Left ventricle myocardium inferior (tissue), 1 donor: ENCODE measurements at places on chromosomes 2 and 18.

DNA sequence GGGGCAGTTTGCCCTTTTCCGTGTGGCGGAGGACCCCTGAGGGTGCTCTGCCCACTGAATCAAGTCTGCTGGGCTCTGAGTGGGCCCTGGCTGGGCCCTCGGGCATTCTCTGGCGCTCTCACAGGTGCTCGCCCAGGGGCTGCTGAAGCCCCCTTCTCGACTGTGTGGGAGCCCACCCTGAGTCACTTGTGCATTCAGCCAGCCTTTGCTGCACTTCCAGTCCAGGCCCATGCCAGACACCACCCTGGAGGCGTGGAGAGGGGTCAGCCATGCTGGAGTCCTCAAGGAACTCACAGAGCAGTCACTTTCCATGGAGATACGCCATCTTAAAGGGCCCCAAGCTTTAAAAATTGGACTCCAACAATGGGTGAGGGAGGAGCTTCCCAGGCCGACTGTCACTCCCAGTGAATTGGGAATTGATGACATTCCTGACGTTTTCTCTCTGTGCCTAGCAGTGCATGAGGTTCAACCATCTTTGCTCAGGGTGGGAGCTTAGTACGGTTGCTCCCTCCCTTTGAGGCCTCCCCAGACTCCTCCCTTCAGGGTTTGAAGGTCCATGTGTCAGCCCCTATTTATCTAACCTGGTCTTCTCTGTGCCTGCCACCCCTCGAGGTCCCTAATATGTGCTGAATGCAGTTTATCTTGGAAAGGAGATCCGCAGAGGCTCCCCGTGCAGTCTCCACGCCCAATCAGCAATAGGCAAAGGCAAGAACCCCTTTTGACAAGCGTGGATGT is 71.8 kb upstream of the HS6ST1 start:
- no peak for DNase-seq

- no peak for DNase-seq
Measured at GRCh38 chr18:69127873-69128500, 272.7 kb upstream of the DOK6 start.

GRCh38 chr2:63537306-63537705 is 51.0 kb downstream of the WDPCP start:
- no peak for DNase-seq

GRCh38 chr18:5058768-5059695 is 138.0 kb downstream of the AKAIN1 start:
- peak; percentile 17 for DNase-seq

DNA sequence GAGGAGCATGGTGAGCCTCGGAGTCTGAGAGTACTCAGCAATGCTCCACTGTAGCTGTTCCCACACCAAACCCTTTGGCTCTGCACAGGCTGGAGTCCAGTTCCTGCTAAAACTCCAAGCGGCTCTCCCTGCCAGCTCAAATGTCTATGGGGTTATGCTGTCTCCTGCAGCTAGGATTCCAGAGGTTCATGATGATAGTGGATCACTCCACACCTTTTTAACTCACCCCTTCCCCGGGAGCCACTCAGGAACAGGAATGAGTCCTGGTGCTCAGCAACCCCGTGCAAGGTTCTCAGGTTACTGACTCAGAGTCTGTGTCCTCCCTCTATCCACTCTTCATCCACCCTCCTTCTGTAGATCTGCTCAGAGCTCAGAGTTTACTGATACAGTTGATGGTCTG is 410.0 kb downstream of the CDH19 start:
- DNase-seq = no peak

DNA sequence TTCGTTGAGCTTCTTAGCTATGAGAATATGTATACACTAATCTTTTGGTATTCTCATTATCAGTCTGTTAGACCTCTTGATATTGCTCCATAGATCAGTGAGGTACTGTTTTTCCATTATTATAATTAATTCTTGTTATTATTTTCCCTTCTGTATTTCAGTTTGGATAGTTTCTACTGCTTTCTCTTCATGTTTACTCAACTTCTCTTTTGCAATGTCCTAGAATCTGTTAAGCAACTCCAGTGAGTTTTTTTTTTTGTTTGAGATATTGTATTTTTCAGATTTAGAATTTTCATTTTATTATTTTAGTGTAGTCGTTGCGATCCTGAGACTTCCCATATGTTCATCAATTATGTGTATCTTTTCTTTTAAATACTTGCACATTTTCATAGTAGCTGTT is 260.8 kb downstream of the SETBP1 start:
- DNase-seq = no peak

- DNase-seq = no peak
Measured at GRCh38 chr2:105576440-105577241, 168.1 kb upstream of the NCK2 start.

DNA sequence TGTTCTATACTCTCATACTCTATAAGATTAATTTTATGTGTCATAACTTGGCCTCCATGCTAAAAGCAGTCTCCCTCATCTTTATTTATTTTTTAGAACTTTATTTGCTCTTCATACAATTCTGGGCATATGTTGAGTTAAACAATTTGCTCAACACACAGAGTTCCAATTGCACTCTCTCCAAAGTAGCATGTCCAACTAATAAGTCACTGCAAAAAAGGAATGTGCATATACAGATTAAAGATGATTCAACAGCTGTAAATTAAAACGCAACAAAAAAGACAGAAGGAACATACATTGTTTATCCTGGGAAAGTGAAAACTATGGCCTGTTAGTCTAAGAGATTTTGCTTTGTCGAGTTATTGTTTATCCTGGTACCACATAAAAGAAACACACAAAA is 277.7 kb upstream of the ACVR2A start:
- no peak for DNase-seq

DNA sequence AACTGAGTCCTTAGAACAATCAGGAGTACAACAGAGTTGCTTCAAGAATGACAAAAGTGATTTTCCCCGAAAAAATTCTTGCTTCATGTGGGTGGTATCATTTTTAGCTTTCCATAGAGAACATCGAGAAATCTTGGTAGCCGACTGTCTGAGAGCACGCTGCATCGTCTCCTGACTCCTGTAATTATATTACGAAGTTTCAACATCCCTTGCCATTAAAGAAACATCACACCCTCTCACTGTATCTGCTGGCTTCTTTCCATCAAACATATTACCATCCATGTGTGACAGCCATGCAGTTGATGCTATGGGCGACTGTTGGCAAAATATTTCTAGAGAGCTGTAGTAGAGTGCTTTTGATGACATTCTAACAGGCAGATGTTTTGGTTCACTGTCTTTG is 311.2 kb downstream of the CMPK2 start:
- no peak for DNase-seq

- no peak for DNase-seq
Measured at GRCh38 chr2:197993363-197993762, 189.0 kb downstream of the PLCL1 start.

- no peak for DNase-seq
Measured at GRCh38 chr2:201520201-201520600, 68.7 kb downstream of the STRADB start.

DNA sequence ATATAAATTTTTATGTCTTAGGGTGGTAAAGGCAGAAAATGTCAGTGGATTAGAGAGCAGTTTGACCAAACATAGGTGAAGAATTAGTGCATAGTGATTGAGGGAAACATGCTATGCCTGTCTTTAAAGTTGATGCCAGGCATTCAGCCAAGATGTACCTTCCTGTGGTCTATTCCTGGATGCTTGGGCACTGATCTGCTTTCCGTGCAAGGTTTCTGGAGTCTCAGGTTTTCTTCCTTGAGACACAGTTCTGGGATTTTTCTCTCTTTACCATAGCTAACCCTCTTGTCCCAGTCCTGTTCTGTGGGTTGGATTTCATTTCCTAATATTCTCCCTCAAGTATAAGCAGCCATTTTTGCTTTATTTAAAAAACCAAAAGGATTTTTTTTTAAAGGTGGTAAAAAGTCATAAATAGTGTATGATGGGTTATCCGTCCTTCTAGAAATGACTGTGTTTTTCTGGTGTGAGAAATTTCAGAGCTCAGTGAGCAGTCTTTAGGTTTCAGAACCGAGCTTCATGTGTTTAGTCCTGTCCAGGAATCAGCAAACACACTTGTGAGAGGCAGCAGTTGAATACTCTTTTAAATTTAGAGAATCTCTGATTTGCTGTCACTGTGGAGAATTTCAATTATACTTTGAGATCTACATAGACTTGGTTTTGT is 43.0 kb upstream of the CYBRD1 start:
- DNase-seq = no peak

- no peak for DNase-seq
Measured at GRCh38 chr2:75238670-75239330, 39.5 kb upstream of the TACR1 start.
